ENCODE measurements at places on chromosomes 11 and 22.

DNA sequence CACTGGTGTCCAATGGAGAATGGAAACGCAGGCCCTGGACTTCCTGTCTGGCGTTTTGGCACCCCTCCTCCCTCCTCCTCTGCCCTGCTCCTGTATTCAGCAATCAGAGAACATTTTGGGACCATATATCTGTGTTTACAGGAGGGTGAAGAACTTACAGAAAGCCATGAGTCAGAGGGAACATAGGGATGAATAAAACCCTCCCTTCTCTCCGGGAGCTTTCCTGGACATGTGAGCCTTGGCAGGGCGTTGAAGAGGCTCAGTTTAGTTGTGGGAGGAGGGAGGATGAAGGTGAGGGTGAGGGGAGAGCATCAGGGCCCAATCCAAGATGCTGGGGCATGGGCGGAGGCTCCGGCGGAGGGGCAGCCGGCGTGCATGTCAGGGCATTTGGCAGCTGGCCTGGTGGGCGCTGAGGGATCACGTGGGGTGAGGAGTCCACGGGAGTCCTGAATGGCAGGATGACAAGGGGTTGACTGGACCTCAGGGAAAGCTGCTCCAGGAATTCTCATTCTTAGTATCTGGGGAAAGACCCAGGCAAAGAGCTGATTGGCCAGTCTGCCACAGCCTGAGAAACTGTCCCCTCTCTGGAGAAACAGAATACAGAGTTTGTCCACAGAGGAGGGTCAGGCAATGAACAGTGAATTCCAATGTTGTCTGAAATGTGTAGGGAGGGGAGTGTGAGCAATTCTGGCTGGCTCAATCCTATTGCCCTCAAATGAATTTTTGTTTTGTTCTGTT, 28.9 kb downstream of the MICAL2 start:
- no peak for DNase-seq

DNA sequence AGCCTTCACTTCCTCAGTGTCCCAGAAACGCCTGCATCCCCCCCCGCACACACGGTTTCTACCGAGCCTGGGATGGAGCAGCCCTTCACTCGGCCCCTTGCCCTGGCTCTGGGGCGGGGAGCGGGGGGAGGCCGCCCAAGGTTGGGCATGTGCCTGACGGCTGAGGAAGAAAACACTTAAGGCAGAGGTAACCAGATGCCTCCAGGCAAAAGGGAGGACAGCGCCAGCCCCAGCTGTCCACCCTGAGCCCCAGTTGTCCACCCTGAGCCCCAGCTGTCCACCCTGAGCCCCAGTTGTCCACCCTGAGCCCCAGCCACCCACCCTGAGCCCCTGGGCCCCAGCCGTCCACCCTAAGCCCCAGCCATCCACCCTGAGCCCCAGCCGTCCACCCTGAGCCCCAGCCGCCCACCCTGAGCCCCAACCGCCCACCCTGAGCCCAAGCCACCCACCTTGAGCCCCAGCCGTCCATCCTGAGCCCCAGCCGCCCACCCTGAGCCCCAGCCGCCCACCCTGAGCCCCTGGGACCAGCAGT, 3.8 kb upstream of the TTLL8 start:
- DNase-seq: no peak

- DNase-seq: no peak
Measured at GRCh38 chr11:35822815-35823495, 120.9 kb upstream of the LDLRAD3 start.

DNA sequence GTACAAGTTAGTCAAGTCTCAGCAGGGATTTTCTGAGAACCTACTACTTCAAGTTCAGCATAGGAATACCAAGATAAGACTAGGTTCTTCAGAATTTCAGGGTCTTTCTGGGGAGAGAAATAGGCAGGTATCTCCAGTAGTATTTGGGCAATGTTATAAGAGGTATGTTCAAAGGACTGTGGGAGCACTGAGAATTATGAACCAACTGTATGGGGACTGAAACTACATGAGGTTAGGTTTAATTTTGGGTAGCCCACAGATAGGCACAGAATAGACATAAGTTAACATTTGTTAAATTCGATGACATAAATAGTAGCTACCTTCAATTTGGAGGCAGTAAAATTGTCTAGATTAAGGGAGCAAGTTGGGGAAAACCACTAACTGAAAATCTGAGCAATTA, 9.2 kb upstream of the GAB2 start:
- DNase-seq: no peak

DNA sequence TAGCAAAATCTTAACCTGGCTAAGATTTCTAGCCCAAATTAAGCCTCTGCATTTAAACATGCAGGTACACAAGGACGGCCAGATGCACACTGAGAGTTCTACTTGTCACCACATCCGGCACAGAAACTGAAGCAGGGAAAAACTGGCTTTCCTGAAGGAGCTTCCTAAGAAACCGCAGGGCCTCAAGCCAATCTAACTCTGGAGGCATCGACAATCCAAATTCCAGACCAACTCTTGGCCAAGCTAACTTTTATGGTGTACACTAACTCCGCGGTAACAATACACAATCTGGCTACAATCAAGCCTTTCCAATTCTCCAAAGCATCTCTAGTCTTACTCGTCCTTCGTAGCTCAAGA, 1.2 kb downstream of the MSANTD2 start:
- DNase-seq: no peak
